ENCODE measurements at places on chromosomes 2 and 18. TPM values are rescaled to one million over a fixed set of nuclear protein-coding genes. Genes with fewer than 3 reads are reported as not detected.

SLC14A1 gene
- not detected for total RNA-seq

IL18RAP gene
- 5.2 TPM for total RNA-seq

KCNJ3 gene
- not detected for total RNA-seq

HNRNPA3 gene
- total RNA-seq = 292 TPM

MYOM1 gene
- total RNA-seq = 0.25 TPM

NIFK gene
- 198 TPM for total RNA-seq

SKOR2 gene
- not detected for total RNA-seq

DNA sequence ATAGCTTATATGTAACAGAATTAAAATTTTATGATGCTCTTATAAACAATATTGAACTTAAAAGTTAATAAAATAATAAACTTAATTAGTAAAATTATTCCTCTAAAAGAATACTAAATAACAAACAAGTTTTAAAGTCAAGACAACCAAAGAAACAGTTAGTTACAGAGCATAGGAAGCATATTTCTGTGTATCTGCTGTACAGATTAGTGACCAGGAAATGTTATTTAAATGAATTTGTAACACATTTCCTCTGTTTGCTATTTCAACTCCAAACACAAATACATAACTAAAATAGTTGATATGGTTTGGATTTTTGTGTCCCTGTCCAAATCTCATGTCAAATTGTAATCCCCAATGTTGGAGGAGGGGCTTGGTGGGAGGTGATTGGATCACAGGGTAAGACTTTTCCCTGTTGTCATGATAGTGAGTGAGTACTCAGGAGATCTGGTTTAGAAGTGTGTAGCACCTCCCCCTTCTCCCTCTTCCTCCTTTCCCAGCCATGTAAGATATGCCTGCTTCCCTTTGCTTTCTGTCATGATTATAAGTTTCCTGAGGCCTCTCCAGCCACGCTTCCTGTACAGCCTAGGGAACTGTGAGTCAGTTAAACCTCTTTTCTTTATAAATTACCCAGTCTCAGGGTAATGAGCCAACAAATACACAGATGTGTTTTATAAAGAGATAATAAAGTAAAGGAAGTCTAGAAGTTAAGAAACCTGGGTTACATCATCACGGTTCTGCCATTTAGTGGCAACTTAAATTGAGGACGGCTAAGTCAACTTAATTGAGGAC lies 51.8 kb downstream of the ROCK2 start:
- DNase-seq = no peak

- no peak for DNase-seq
Measured at GRCh38 chr2:136107051-136108033, 10.6 kb downstream of the CXCR4 start.

- DNase-seq = no peak
Measured at GRCh38 chr2:60880643-60881046, 729 bp upstream of the REL start.

DNA sequence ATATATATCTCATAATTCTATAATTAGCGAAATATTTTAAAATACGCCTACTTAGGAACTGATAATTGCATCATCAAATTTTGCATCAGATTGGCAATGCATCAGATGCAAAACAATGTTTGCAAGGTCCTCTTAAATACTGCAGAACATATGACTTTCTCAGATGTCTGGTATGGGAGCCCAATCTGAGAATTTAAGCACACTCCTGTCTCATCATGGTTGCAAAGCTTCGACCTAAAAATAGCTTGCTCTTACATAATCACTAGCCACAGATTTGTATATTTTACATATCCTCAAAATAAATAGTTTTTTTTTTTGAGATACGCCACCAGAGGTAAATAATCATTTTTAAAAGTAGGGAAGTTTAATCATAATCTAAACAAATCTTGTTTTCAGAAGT lies 123.2 kb downstream of the CABYR start:
- DNase-seq = no peak

DNA sequence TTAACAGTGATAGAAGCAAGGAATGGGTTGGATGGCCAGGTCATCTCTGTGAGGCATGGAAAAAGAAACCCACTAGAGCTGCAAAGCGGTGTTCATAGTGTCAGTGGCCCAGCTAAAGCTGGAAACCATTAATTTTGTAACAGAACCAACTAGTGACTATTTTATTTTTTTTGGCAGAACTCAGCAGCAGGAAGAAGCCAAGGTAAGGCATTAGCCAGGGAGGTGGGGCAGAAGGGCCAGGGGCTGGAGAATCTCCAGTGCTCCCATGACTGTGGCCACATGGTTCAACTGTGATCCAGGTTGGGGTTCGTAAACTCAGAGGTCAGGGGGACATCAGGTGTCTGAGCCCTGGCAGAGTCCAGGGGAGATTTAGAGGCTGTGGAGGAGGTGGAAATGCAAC lies 25.9 kb upstream of the YES1 start:
- no peak for DNase-seq

All from activated T-cell treated with anti-CD3 and anti-CD28 coated beads, Interleukin-2, amount 50 U/mL, for 4 hours (primary cell).